Right ventricle myocardium inferior (tissue), 1 donor: ENCODE measurements at places on chromosomes 1 and 21. TPM values are rescaled to one million over a fixed set of nuclear protein-coding genes. Genes with fewer than 3 reads are reported as not detected.

The ATAD3B gene
- 9.0 TPM for total RNA-seq

DNA sequence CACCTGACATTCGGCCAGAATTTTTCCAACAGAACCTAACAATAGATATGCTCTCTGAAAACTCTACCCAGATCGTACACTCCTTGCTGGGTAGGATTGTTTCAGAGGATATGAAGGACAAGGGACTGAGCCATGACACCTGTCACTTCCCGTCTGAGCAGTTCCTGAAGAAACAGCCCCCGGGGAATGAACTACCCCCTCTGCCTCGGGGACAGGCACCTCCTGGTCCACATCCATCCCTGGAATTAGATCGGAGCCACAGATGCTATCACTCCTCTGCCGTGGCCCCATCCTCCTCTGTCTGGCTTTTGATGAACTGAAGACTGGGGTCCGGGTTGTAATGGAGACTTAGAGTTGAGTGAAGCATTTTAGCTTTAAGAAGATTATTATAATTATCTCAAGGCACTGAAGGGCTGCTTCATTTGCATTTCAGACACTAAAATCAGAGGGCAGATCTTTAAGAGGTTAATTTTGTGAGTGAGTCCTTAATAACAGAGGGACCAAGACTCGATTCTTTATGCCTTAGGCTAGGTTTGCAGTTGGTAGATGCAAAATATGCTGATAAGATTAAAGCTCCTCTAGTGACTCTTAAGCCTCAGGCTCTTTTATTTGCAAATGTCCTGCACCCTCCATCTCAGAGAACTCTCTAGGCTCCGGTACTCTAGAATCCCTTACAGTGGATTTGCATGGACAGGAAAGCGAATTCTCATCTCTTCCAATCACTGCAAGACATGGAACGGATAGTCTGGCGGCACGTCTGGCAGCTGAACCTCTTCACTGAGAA lies 333.8 kb downstream of the KIF26B start:
- no peak for DNase-seq

DNA sequence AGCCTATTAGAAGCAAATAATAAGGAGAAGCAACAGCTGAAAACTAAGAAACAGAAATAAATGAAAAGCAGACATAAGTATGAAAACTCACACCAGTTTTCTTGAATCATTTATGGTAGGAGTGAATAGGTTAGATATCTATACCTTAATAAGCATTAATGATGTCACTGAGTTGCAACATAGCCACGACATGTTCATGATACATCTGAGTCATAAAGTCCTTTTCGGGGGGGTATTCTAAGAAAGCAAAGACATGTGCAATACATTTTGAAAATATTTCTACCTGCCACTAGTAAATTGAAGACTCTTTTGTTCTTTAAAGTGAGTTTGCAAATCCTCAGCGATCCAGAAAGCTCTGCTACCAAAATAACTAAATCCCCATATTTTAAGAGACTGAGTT lies 7.2 kb downstream of the CD34 start:
- DNase-seq: no peak

- no peak for DNase-seq
Observed at GRCh38 chr1:100578201-100578600, 40.3 kb downstream of the GPR88 start.

The FCAMR gene
- total RNA-seq: not detected

- DNase-seq: no peak
Observed at GRCh38 chr1:207004931-207005830, 27.4 kb downstream of the C1orf116 start.

GRCh38 chr1:83574791-83575190 lies 424.1 kb downstream of the TTLL7 start:
- no peak for DNase-seq

The HFM1 gene
- total RNA-seq: 1.6 TPM

GRCh38 chr1:7549277-7550161 lies 221.6 kb upstream of the VAMP3 start:
- DNase-seq: no peak

DNA sequence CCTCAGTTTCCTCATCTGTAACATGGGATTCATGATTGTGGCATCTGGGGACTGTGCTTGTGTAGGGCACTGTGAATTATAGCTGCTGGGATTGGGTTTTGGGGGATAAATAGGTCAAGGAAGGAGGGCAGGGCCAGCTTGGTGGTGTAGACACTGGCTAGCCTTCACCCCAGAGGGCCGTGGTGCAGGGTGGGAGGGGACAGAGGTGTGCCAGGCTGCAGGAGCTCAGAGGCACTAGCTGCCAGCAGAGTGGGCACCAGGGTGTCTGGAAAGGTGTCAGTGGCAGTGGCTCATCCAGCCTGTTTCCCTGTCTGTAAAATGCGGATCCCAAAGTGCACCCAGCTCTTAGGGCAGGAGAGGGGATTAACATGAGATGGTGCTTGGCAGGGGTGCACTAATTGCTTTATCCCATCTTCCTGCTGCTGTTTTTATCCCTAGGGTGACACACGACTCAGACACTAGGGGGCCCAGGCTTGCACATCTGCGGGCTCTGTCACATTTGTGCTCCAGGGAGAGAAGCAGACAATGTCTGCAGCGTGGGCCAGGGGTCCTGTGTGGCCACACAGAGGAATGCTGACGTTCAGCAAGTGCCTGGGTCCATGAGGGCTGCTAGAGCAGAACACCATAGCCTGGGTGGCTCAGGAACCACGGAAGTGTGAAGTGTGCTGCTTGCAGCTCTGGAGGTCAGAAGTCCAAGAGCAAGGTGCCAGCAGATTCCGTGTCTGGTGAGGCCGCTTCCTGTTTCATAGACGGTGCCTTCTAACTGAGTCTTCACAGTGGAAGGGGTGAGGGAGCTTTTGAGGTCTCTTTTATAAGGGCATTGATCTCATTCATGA lies 19.3 kb downstream of the OBSCN start:
- no peak for DNase-seq

GRCh38 chr1:30596470-30596869 lies 126.9 kb downstream of the MATN1 start:
- DNase-seq: no peak

The SPATA45 gene
- total RNA-seq: not detected

GRCh38 chr1:221204055-221204833 lies 325.0 kb downstream of the HLX start:
- no peak for DNase-seq

DNA sequence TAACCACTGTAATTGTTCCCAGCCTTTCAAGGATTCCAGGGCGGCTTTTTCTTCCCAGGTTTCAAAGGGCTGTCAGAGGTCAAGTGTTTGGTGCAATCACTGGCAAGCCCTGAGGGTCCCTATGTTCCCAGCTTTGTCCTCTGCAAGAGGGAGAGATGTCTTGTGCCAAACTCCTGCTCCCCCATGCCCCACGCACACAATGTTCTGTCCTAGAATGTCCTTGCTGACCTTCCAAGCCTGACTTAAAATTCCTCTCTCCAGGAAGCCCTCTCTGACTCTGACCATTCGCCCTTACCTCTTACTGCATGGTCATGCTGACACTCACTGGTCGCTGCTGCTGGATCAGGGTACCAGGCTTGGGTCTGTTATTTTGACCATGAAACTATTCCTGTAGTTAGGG lies 152.5 kb upstream of the KCND3 start:
- no peak for DNase-seq

- DNase-seq: no peak
Observed at GRCh38 chr1:20125100-20125499, 5.8 kb upstream of the PLA2G2D start.

The PDE9A gene
- 3.4 TPM for total RNA-seq

The KISS1 gene
- not detected for total RNA-seq

- no peak for DNase-seq
Observed at GRCh38 chr1:20621012-20621411, 12.2 kb upstream of the PINK1 start.

The LHX8 gene
- total RNA-seq: not detected

The SPRR3 gene
- total RNA-seq: not detected

GRCh38 chr1:165222580-165222979 lies 133.9 kb downstream of the LMX1A start:
- no peak for DNase-seq

DNA sequence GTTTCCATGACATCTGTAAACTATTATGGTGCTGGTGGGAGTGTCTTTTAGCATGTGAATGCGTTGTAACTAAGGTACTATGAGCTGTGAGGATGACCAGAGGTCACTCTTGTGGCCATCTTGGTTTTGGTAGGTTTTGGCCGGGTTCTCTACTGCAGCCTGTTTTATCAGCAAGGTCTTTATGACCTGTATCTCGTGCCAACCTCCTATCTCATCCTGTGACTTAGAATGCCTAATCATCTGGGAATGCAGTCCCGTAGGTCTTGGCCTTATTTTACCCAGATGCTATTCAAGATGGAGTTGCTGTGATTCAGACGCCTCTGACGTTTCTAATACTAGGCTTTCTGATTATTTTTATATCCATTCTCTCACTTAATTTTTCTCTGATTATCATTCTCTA lies 9.4 kb downstream of the NCAM2 start:
- DNase-seq: no peak

DNA sequence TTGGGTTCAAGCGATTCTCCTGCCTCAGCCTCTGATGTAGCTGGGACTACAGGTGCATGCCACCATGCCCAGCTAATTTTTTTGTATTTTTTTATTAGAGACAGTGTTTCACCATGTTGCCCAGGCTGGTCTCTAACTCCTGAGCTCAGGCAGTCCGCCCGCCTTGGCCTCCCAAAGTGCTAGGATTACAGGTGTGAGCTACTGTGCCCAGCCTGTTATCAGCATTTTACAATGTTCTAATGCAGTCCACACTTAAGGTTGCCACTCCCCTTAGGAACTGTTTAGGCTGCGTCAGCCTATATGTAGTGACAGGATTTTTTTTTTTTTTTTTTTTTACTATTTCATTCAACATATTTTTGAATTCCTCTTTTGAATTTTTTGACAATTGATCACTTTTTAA lies 30.2 kb downstream of the AGPAT3 start:
- no peak for DNase-seq

DNA sequence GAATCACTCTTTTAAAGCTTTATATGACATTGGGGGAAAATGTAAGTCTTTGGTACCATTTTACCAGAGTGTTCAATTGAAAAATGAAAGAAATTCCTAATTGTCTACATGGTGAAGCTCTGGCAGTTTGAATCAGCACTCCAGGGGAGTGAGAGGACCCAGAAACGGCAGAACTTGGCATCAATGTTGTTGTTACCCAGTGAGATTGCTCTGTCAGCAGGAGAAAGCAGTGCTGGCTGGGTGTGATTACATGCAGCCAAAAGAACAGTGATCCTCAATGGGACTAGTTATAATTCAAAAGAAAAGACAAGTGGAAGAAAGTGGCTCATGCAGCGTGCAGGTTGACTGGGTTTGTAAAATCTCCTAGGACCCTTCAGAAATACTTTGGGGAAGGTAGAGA lies 206.4 kb downstream of the PTPRC start:
- no peak for DNase-seq

The ETV3L gene
- total RNA-seq: not detected

DNA sequence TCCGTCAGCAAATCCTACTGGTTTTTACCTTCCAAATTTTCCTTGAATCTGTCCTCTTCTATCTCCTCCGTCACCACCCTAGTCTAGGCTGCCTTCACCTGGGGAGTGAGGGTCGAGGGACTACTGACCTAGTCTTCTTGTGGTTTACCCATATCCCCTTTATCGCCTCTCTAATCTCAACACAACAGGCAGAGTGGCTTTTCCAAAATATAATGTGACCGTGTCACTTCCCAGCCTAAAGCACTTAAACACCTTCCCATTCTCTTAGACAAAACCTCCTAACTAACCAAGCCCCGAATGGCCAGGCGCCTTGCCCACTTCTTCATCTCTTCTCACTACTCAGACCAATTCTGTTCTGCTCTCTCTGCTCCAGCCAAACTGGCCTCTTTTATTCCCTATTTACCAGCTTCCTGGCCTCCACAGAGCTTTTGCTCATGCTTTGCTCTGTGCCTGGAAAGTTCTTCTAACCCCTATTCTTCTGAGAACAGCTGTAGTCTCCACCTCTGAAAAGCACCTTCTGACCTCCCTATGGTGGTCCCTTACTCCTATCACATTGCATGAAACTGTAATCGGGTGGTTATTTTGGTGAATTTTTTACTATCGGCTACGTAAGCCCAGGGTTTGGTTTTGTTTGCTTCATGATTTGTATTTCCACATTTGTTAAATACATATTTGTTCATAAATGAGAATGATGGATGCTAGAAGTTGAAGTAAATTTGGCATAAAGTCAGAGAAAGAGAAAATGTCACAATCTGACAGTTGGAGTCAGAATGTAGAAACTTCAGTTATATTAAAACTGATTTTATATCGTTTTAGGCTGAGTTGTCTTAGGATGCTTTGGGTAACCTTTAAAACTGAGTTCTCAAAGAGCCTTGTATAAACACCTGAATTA lies 1.2 kb upstream of the NBPF1 start:
- DNase-seq: no peak

The UBL4B gene
- total RNA-seq: not detected
